ENCODE measurements at places on chromosomes 4 and X. TPM values are rescaled to one million over a fixed set of nuclear protein-coding genes. Genes with fewer than 3 reads are reported as not detected.

FAM47E gene
- under 0.01 TPM for total RNA-seq

WDR45 gene
- total RNA-seq = 23.3 TPM

AKAP4 gene
- total RNA-seq = not detected

GRID2 gene
- not detected for total RNA-seq

LPAR4 gene
- under 0.01 TPM for total RNA-seq

SERTM2 gene
- total RNA-seq = not detected

GRCh38 chr4:176970853-176971252, 178.1 kb upstream of the VEGFC start:
- no peak for DNase-seq

- DNase-seq = no peak
Measured at GRCh38 chrX:12610079-12610478, 181.1 kb upstream of the PRPS2 start.

GRCh38 chr4:147453561-147454141, 27.2 kb upstream of the EDNRA start:
- no peak for DNase-seq

DNA sequence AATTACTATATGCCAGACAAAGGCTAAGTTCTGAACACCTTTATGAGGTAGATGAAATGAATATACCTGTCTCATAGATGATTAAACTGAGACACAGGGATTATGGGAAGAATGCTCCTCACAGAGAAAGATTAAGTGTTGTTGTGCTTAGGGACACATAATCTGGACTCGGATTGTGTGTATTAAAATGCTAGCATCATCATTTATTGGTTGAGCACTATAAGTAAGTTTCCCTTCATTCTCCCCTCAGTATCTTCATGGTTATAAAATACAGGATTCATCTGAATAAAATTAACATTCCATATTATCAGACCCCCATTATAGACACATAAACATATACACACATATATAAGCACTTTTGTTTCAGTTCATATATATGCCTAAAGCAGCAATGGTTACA, 463.5 kb downstream of the PPP4R3C start:
- no peak for DNase-seq

DNA sequence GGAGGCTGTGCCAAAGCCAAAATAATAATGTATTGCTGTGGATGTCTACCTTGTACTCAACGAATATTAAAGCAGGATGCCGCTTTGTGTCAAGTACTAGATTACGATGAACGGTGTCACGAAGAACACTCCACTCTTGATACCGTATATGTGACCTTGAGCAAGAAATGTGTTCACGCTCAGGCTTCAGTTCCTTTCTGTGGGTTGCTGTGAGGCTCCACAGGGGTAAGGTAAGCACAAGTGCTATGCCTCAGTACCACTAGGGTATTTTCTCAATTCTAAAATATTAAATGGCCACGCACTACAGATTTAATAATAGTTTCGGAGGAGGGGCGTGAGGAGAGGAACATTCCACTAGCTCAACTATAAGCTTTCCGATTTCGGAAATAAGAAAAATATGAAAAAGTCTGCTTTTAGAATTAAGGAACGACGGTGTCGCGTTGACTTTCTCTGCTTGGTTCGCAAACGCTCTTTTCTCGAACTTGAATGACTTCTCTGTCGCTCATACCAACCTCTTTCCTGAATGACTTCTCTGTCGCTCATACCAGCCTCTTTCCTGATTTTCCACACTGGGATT, 607 bp upstream of the SCOC start:
- peak; percentile 1 for DNase-seq

DNA sequence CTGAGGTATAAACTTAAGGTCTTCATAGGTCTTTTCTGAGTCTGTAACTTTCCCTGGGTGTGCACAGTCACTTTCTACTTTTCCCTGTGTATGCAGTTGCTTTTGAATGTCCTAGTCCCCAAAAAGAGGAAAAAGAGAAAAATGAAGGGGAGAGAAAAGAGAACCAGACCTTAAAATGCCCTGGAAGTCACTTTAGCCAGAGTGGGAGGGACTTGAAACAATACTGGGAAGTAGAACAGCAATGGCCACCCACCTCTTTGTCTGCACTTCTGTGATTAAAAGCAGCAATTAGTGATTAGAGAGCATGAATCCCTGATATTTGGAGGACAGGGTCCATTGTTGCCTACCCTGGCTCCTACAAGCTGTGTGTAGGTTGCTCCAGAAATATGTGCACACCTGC, 36.1 kb downstream of the ZCCHC13 start:
- DNase-seq = no peak

GRCh38 chrX:38382663-38383062, 30.3 kb downstream of the OTC start:
- DNase-seq = no peak

- DNase-seq = no peak
Measured at GRCh38 chr4:85669204-85669603, 194.3 kb downstream of the ARHGAP24 start.

- DNase-seq = peak; percentile 13
Measured at GRCh38 chr4:137819964-137820383, 287.7 kb upstream of the PCDH18 start.

GRCh38 chr4:185567381-185568376, 32.4 kb upstream of the PDLIM3 start:
- peak; percentile 54 for DNase-seq

GRCh38 chrX:22121161-22121560, 89.0 kb downstream of the PHEX start:
- DNase-seq = no peak

- DNase-seq = peak; percentile 43
Measured at GRCh38 chrX:155334486-155335336, at the start of gene CLIC2. TSS of gene CLIC2 (minus strand) at chrX:155334614. CDS start at chrX:155334427, 187 bp downstream.

GRCh38 chr4:94127707-94128328, 79.8 kb upstream of the SMARCAD1 start:
- no peak for DNase-seq

GRCh38 chrX:68894513-68895340, 65.9 kb downstream of the EFNB1 start:
- peak; percentile 68 for DNase-seq
